ENCODE measurements at places on chromosomes 4 and X.

DNA sequence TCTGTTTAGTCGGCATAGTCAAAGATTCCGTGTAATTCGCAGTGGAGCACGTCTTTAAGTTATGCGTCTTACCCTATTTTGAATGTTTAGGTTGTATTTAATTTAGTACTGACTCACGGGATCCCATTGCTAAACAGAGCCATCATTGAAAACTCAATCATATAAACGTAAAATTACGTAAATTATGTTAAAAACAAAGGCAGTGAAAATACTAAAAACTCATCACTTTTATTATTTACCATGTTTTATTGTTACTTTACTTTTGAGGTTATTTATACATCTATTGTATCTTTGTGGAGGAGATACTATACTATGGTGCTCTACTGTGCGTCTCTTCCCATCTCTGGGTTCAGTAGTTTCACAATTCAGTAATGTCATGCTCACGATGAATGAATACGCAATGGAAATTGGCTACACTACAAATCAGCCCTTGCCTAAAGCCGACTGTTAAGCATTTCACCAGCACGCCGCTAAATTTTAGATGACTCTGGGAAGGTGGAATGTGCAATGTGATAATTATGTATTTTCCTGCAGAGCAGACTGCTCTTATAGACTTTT is 944 bp downstream of the FUNDC2 start:
- DNase-seq, result no peak

GRCh38 chrX:861921-862320 is 231.3 kb downstream of the SHOX start:
- DNase-seq, result no peak

- DNase-seq, result no peak
Observed at GRCh38 chrX:56805399-56805798, 76.4 kb downstream of the NBDY start.

DNA sequence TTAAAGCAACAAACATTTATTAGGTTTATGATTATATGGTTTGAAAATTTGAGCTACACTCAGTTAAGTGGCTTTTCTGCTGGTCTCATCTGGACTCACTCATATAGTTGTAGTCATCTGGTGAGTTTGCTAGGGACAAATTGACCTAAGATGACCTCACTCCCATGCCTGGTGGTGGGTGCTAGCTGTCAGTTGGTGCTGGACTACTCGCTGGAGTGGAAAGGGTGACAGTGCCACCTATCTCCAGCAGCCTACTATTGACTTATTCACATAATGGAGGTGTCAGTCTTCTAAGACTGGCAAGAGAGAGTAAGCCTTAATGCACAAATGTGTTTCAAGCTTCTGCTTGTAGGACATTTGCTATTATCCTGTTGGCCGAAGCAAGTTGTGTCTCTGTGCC is 88.2 kb downstream of the TASL start:
- no peak for DNase-seq

DNA sequence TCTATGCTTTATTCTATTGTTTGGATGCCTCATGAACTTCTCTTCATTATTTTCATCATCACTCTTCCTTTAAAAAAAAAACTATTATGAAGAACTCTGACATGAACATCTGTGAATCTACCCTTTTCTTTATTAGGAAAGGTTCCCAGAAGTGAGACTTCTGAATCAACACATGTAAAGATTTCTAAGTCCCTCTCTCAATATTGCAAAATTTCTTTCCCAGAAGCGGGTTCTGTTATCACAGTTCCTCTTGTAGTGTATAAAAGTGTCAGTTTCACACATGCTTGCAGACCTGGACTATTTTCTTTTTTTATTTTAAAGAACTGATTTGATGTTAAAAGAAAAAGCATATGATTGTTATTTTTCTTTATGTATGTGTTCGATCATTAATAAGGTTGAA is 330.8 kb upstream of the KLF3 start:
- no peak for DNase-seq

DNA sequence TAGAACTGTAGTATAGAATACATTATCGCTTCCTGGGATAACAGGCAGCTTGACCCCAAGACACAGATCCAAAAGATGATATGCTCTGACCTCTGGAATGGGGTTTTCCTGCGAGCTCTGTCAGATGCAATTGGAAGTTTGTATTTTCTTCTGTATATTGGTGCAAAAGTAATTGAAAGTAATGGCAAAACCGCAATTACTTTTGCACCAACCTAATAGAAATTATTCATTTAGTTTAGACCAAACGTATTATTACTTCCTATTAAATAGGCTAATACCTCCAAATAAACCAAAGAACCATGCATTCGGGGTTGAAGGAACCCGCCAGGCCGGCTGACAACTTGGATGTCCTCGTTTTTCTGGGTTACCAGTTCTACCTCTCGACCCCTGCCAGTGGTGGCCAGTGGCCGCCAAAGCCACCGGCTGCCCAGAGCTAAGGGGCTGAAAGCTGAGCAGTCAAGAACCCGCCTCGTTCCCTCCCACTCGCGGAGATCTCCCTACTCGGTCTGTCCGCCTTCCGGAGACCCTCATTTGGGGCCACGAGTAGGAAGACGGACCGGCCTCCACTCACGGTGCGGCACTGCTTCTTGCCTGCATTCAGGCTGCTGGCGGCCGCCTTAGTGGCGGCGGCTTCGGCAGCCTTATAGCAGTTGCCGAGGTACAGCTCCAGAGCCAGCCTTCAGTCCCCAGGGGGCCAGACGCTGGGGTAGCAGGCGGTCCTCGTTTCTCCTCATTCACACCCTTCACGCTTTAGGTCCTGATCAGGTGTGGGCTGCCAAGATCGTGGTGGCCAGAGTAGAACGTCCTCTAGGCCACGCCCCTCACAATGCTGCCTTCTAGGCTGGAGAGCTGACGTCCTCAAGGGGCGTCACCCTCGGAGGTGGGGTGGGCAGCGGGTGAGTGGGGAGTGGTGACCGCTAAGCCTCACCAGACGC is 121.9 kb downstream of the RBMX2 start:
- no peak for DNase-seq

DNA sequence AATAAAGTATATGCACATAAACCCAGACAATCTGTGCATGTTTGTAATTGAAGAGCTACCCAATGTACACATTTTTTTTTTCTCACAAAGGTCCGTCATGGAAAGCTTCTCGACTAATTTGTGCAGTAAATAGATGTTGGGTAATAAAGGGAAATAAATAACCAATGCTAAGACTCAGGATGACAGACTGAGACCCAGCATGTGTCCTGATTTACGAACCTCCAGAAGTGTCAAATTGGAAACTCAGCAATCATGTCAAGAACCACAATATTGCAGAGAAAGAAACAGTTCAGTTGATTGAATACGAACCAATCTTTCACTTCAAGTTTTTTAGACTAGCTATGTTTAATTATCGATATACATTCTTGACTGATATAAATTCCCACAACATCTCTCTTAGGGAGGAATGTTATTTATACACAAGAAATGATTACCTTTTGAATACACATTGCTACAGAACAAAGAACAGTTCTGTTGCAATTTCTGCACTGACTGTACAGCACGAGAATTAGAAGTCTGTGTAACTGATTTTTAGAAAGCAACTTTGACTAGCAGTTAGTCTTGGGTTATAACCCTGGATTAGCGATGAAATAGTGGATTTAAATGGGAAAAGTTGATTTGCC is 625.6 kb upstream of the FTHL17 start:
- no peak for DNase-seq

DNA sequence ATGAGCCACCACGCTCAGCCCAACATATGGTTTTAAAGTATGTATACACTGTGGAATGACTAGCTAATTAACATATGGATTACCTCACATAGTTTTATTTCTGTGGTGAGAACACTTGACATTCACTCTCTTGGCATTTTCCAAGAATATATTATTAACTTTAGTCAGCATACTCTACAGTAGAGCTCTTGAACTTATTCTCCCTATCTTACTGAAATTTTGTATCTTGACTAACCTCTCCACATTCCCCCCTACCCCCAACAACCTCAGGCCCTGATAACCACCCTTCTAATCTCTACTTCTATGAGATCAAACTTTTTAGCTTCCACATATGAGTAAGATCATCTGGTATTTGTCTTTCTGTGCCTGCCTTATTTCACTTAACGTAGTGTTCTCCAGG is 38.6 kb upstream of the AGA start:
- DNase-seq, result no peak

GRCh38 chr4:170248029-170248428 is 158.3 kb upstream of the AADAT start:
- no peak for DNase-seq

DNA sequence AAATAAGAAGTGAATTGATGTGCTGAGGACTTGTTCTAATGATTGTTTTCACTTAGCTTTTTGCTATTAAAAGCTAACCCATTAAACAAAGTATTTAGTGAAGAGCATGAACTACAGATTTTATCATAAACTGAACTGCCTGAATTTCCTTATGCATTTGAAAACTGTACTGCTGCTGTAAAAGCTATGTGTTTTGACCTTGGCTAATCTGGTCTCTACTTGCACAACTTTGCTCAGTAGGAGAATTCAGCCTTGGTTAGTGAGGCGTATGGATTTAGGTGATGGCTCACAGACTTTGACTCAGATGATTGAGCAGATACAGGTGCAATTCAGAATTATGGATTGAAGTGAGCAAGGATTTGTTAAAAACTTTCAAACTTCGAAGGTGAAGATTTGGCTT is 38.7 kb upstream of the FAT1 start:
- no peak for DNase-seq

DNA sequence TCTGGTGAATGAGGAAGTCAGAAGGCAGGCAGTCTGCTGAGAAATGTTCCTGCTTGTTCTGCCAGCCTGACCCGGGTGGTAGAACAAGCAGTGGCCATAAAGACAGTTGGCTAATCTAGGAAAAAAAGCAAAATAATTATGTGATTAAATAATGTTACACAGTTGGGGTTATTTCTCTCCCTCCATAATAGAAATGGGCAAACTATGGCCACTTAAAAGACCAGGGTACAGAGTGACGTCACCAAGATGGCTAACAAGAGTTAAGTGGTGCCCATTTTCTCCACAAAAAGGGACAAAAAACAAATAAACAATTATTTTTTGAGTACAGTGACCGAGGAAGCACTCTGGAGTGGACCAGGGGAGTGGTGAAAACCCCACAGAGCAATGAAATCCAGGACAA is 16.1 kb upstream of the SPANXD start:
- DNase-seq, result no peak

DNA sequence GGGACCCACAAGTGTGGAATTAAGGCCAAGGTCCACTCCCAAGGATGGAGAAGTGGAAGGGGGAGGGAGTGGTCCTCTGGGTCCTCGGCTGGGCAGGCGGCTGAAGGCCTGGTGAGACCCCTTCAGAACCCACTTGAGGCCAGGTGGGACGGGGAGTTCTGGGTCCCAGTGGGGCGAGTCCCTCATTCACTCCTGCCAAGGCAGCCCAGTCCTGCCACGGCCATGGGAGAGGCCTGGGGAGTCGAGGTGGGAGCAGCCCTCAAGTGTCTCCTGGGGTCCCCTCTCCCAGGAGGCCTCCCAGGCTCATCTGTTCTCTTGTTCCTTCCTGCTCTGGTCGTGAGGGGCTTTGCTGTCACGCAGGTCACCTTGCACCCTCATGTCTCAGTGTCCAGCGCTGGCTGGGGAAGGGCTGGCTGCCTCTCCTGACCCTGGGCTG is 6.1 kb upstream of the SH3BP2 start:
- DNase-seq, result no peak

GRCh38 chrX:11010476-11010875 is 100.7 kb upstream of the HCCS start:
- no peak for DNase-seq

DNA sequence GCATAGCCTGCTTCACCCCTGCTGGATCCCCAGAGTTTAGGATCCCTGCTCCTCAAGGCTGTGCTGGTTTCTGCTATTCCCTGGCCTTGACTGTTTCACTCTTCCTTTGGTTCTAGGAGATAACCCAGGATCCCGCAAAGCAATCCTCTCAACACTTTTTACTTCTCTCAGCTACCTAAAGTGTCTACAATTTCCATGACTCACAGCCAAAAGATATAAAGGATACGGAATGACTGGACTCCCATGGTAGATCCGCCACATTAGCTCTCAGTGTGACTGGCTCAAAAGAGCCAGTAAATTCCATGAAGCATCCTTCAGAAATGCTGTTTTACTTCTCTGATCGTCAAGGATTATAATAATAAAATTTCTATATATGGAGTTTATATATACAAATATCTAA is 66.3 kb upstream of the TMEM164 start:
- no peak for DNase-seq

GRCh38 chr4:1600811-1601532 is 83.1 kb downstream of the FAM53A start:
- no peak for DNase-seq

DNA sequence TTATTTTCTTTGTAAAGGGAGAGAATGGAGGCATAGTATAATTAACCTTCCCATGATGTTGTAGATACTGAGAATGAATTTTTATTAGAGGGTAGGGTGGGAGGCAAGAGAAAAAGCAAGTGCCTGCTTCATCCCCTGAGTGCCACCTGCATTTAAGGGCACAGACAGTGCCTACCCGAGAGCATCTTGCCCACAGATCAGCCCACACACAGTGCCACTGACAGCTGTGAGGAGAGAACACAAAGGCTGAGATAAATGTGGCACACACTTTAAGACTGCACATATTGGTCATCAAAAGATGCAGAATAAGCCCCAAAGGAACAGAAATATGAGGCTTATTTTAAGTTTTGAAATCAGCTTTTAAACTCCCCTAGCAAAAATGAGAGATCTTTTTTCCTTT is 250.8 kb downstream of the SLC39A8 start:
- no peak for DNase-seq

DNA sequence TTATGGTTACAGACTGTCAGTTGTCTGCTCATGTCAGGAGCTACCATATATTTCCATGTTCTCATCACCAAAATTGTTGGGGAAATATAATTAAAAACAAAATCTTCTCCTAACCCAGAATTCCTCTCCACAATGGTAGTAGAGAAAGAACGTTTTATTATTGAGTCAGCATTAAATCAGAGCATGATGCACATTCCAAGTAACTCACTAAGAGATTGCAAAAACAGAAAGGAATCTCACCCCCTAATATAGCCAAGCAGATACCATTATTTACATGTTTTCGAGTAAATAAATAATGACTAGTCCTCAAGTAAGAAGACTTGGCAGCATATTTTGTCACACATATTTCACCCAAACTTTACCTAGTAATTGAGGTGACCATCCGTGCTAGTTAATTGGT is 36.2 kb upstream of the ARHGEF6 start:
- no peak for DNase-seq

GRCh38 chrX:153763298-153763932 is 634 bp upstream of the PLXNB3 start:
- no peak for DNase-seq

GRCh38 chrX:25072247-25072646 is 56.5 kb upstream of the ARX start:
- DNase-seq, result no peak

DNA sequence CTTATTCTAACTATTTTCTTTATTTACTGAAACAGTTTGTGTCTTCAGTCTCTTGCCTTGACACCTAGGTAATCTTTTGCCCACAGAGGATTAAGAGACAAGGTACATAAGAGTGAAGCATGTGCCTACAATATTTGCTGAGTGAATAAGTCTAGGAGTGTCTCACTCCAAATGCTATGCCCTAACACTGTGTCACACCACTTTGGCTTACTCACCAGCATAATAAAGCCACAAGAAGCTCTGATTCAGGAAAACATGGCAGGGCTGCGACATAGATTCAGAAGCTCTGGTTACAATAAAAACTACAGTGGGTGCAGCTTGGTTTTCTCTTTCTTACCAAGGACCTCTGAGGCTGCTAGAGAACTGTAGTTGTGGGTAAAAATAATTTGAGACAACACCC is 127.1 kb downstream of the RBM46 start:
- DNase-seq, result no peak

Measured in keratinocyte (primary cell).